Mesangial cell (primary cell): ENCODE measurements at places on chromosomes 11 and 22. TPM values are rescaled to one million over a fixed set of nuclear protein-coding genes. Genes with fewer than 3 reads are reported as not detected.

Gene RIMBP3B
- not detected in 2 replicates for total RNA-seq

Gene EMID1
- 1.3 and 4.2 TPM in 2 replicates for total RNA-seq

Gene SH3BP1
- total RNA-seq, result 13.4 and 14.8 TPM in 2 replicates

Gene SLC1A2
- under 0.01 TPM in 1 of 2 replicates, not detected in the other for total RNA-seq

Gene TLCD5
- total RNA-seq, result 3.1 and 9.1 TPM in 2 replicates

Gene CCDC15
- 0.25 and 2.3 TPM in 2 replicates for total RNA-seq

Gene FGF19
- total RNA-seq, result not detected in 2 replicates

Gene NOX4
- 9.8 and 11.2 TPM in 2 replicates for total RNA-seq

Gene SLCO2B1
- total RNA-seq, result 2.3 and 25.1 TPM in 2 replicates

Gene SLC22A9
- total RNA-seq, result not detected in 2 replicates

Gene MPEG1
- not detected in 2 replicates for total RNA-seq

Gene IL17REL
- total RNA-seq, result 0.25 TPM in 1 of 2 replicates, not detected in the other

Gene AIFM3
- total RNA-seq, result 0.25 and 0.49 TPM in 2 replicates

Gene MUC5AC
- not detected in 2 replicates for total RNA-seq

Gene OR8K3
- total RNA-seq, result not detected in 2 replicates

Gene IL18
- 19.9 and 54.5 TPM in 2 replicates for total RNA-seq

Gene SAA1
- total RNA-seq, result 0.51 TPM in 1 of 2 replicates, not detected in the other

Gene TUBGCP6
- 24.9 and 31.4 TPM in 2 replicates for total RNA-seq

Gene AMPD3
- 4.8 and 5.4 TPM in 2 replicates for total RNA-seq

Gene CLTCL1
- 17.1 and 23.2 TPM in 2 replicates for total RNA-seq

Gene CECR2
- total RNA-seq, result 0.98 and 6.3 TPM in 2 replicates

Gene APLNR
- not detected in 2 replicates for total RNA-seq

Gene MRGPRF
- total RNA-seq, result 3.6 and 5.6 TPM in 2 replicates

Gene C1QTNF5
- 1.6 and 8.5 TPM in 2 replicates for total RNA-seq

Gene RPS19BP1
- total RNA-seq, result 92.7 and 114 TPM in 2 replicates

Gene KRTAP5-8
- total RNA-seq, result not detected in 2 replicates

Gene DDX25
- total RNA-seq, result not detected in 2 replicates

Gene SLC5A1
- total RNA-seq, result not detected in 2 replicates

Gene DUSP8
- 5.7 and 8.4 TPM in 2 replicates for total RNA-seq

Gene FERMT3
- total RNA-seq, result 1.0 and 2.1 TPM in 2 replicates

Gene MMP11
- total RNA-seq, result 12.5 and 117 TPM in 2 replicates

Gene TSSK2
- not detected in 2 replicates for total RNA-seq
